ENCODE measurements at places on chromosomes 3 and 15.

DNA sequence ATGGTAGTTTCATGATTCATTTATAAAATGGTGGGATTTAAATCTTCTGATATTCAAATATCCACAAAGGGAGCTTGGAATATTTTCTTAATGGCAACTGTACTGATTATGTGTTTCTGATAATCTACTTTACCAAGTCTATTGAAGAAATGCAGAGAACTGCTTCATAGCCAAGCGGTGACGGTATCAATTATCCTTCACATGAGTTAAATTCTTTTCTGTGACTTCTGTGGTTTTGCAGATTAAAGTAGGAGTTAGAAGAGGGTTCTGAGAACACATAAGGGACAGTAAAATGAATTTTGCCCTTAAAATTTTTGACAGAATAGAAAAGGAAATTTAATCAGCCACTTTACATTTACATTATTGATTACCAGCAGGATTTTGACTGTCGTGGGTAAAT lies 563.2 kb downstream of the GBE1 start:
- no peak for DNase-seq

GRCh38 chr3:12351145-12351544 lies 62.3 kb downstream of the PPARG start:
- no peak for DNase-seq

DNA sequence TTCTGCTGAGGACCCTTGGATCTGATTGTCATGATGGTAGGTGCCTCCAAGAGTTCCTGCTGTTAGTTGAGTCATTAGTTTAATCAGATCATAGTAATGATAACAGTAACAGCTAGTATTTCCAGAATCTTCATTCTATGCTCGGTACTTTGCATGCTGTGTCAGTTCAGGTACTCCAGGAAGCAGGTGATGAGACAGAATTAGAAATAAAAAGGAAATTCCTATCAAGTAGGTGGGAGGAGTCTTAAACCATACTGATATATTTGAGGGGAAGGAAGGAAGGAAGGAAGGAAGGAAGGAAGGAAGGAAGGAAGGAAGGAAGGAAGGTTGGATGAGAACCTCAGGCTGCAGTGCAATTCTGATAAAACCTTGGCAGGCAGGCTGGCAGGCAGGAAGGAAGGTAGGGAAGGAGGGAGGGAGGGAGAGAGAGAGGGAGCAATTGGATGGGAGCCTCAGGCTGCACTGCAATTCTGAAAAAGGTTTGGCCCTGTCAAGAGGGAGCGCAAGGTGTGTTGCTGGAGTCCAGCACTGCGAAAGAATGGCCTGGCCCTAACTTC lies 148.8 kb upstream of the NUDT16 start:
- no peak for DNase-seq

DNA sequence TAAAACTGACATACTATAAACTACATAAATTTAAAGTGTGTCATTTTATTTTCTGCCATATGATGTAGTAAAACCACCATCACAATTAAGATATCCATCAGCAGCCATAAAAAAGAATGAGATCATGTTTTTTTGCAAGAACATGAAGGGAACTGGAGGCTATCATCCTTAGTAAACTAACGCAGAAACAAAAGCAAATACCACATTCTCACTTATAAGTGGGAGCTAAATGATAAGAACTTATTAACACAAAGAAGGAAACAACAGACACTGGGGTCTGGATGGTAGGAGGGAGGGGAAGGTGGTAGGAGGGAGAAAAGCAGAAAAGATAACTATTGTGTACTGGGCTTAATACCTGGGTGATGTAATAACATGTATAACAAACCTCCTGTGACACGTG lies 24.6 kb downstream of the CCDC14 start:
- no peak for DNase-seq

DNA sequence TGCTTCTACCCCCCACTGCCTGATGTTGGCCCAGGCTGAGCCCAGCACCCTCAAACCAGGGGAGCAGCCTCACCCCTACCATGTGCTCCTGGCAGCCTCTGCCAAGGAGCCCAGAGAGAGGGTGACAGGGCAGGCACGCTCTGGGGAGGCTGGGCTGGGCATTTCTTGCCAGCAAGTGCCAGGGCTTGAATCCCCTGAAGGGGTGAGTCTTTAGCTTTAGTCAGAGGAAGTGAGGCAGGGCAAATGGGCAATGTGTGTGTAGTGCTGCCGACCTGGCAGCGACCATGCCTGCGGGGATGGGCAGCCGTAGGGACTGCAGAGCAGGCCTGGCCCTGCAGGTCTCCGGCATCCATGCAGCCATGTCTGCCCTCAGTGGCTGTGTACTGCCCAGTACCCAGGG lies 18.1 kb downstream of the DUSP7 start:
- no peak for DNase-seq

- no peak for DNase-seq
These were observed 14.0 kb downstream of the C3orf22 start for GRCh38 chr3:126544596-126545281.

DNA sequence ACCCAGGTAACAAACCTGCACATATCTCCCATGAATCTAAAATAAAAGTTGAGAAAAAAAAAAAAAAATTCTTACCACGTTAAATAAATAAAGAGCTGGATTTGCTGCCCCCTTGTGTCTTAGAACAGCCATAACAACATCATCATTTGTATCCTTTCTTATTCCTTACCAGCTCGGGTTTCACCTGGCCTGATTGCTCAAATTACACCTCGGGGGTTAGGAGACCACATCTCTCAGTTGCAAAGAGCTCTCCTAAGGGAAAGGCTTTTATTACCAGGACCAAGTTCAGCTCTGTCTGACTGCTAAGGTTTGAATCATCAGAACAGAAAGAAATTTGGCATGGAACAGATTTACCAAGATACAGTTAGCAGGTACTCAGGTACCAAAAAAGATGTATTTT lies 25.8 kb upstream of the RPL39L start:
- peak; percentile 34 for DNase-seq

DNA sequence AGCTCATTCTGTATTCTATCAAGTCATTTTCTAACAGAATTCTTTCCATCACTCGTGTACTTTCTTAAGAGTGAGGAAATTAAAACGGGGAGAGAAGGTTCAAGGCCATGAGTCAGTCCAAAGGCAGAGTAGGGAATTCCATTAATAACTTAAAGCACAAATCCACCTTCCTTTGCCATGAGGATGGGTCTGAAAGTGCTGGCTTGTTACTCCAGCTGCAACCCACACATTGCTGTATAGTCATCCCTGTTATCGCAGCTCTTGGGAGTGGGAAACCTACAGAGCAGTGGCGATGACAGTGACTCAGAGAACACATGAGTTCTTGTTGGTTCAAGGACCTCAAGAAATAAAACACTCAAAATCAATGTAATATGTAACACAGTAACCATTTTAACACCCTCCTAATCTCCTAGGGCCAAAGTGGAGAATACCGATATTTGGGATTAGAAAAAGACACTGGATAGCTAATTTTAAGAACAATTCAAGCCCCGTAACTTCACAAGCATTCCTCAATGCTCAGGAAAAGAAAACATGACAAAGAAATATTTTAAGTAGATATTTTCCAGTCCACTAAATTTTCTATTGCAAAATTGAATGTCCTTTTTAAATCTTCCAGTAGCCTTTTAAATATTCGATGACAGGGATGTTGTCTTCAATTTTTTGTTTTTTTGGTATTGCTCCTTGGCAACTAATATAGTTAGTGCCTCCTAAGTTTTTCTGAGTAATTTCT lies 179.9 kb upstream of the THBS1 start:
- no peak for DNase-seq

All from right kidney (tissue), 9 donors.